GM04504 (cell line): ENCODE measurements at places on chromosomes 4 and X.

DNA sequence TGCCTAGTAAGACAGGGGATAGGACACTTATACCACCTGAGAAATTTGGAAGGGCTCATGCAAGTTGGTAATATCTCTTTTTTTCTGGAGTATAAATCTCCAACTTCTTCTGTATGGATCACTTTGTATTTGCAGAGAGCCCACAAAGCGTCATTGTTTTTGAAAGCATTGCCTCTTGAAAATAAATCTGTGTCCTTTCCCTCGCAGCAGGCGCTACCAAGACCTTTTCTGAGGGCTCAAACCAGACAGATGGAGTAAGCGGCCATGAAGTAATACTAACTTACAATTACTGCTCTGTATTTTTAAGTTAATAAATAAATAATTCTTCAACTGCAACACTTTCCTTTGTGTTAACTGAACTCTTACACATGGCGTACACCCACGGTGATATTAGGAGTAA lies 56.0 kb upstream of the FBXW7 start:
- DNase-seq = no peak

DNA sequence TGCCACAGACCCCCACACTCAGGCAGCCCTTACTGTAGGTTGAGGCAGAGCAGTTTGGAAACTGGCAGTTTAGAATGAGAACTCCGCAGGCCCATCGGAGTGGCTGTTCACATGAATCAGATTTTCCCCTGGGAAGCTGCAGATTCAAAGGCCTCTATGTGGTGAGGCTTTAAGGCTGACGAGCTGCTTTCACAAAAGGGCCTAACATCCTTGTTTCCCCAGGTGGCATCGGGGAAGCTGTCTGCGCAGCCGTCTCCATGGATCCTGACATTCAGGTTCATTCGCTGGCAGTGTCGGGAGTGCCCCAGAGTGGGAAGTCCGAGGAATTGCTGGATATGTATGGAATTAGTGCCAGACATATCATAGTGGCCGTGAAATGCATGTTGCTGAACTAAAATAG lies 33.7 kb downstream of the TKTL1 start:
- no peak for DNase-seq

DNA sequence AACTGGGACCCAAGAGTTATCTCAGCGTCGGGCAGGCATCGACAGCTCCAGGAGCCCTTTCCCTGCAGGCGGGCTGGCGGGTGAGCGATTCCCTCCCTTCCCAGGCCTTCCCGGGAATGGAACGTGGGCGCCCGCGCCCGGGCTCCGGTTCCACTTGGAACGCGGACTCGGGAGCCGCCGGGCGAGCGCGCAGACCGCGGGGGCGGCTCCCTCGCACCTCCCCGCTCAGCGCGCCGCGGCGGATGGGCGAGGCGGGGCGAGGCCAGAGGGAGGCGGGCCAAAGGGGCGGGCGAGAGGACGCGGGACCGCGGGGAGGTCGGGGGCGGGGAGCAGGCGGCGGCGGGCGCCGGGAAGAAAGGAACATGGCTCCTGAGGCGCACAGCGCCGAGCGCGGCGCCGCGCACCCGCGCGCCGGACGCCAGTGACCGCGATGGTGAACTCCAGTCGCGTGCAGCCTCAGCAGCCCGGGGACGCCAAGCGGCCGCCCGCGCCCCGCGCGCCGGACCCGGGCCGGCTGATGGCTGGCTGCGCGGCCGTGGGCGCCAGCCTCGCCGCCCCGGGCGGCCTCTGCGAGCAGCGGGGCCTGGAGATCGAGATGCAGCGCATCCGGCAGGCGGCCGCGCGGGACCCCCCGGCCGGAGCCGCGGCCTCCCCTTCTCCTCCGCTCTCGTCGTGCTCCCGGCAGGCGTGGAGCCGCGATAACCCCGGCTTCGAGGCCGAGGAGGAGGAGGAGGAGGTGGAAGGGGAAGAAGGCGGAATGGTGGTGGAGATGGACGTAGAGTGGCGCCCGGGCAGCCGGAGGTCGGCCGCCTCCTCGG lies at the start of gene PKD2:
PKD2 (plus strand) TSS at position 332 of the 818 bp plus-strand sequence; CDS start at position 431, 99 bp downstream.
- peak; percentile 63 for DNase-seq

DNA sequence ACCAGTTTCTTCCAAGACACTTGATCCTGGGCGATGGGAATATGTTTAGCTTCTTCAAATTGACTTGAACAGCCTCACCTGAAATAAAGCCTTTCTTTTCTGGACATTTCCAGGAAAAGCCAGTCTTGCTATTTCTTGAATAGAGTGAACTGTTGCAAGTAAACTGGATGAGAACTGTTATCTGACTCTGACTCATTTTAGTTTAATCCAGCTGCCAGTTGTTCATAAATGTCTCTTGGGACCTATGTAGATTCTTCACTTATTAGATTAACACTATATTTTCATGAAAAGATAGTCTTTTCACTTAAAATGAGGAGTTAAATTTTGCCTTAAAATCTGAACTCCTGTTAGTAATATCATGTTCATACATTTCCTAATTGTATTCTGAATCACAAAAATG lies 615.4 kb upstream of the GALNT7 start:
- no peak for DNase-seq

DNA sequence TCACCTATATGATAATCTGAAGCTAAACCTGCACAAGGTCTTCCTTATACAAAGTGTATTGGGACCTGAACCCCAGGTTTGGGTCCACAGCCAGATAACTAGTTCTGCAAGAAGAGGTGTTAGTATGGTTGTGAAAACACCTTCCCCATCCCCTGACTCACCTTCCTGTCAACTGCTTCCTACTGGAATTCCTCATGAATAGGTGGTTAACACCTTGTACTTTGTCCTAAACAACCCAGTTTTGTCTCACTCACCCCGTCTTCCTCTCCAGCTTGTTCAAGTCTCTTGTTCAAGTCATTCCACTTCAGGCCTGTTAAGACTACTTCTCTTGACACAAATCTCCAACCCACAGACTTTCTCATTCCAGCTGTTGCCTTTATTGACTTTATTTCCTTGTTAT lies 45.5 kb downstream of the CCNG2 start:
- no peak for DNase-seq
